Stimulated activated CD8-positive, alpha-beta memory T cell treated with anti-CD3 and anti-CD28 coated beads, Interleukin-4, amount 100 ng/mL, for 24 hours (primary cell): ENCODE measurements at places on chromosomes 6 and 20.

DNA sequence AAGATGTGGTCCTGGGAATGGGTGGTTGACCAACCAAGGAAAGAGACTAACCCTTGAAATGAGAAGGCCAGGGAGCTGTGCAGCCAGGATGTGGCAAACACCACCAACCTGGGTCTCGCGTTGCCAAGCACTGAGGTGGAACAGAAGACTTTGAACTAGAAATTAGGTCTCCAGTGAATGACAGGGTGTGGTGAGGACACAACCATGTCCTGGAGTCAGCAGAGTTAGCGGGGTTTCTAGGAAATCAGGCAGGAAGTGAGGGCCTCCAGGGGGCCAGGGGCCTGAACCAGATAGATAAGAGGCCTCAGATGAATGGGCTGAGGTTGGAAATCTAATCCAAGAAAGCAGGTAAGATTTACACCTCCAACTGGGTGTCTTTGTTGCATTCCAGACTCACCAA, 353.3 kb upstream of the ARID1B start:
- DNase-seq, result no peak

DNA sequence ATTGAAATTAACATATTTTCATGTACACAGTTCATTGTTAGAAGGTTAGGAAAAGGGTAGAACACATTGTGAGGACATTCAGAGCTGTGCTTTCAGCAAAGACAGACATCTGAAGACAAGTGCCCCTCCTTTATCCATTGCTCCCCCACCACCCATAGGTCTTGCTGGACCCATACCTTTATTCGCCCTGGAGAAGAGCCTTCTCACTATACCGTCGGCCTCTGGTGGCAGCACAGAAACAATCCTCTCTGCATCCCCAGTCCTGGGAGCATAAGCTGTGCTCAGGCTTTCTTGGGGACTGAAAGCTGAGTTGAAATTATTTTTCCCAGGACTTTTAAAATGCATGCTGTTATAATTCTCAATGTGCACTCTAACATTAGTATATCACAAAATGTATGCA, 372.3 kb downstream of the EPHA7 start:
- DNase-seq, result no peak

DNA sequence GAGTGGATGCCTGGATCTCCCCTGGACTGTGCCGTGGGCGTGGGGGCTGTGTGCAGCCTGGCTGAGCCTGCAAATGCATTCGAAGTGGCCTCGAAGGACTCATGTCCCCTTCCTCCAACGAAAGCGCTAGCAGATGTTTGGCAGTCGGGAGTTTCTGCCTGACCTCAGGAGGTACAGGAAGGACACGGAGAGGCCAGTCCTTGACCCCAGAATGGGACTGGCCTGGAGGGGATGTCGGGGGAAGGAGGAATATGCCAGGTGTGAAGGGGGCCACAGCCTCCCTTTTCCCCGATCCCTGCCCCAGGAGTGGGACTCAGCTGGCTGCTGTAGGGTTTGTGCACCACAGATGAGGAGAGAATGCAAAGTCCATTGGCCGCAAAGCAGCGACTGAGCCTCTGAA, 45.6 kb downstream of the APCDD1L start:
- no peak for DNase-seq

- DNase-seq, result no peak
These were observed 148.0 kb downstream of the TMEM200A start for GRCh38 chr6:130513770-130514169.

DNA sequence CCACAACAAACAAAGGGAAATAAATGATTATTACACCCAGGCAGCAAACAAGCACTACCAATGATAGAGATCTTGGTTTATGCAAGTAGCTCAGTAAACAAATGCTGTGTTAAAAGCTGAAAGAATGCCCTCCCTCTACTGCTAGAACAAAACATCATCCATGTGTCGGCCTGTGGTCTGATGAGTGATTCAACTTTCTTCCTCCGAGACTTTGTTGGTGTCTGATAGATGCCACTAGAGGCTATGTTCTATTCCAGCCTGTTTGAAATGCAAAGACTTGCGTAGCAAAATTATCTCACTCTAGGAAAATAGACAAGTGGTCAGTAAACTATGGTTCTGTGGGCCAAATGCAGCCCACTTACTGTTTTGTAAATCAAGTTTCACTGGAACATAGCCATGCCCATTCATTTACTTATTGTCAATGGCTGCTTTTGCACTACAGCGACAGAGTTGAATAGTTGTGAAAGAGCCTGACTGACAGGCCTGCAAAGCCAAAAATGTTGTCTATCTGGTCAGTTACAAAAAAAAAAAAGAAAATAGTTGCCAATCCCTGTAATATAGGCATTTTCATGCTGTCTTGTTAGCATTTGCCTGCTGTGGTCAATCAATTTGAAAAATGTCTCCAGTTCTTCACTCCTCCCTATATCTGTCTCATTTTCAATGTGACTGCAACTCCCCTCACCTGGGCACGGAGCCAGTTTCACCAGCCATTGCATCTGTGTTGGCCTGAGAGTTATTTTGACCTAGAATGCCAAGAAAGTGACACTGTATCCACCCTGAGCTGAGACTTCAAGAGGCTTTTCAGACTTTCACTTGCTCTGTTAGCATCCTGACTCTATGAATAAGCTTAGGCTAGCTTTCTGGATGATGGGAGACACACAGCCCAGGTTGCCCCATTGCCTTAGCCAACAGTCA, 544.6 kb upstream of the BTBD3 start:
- no peak for DNase-seq

DNA sequence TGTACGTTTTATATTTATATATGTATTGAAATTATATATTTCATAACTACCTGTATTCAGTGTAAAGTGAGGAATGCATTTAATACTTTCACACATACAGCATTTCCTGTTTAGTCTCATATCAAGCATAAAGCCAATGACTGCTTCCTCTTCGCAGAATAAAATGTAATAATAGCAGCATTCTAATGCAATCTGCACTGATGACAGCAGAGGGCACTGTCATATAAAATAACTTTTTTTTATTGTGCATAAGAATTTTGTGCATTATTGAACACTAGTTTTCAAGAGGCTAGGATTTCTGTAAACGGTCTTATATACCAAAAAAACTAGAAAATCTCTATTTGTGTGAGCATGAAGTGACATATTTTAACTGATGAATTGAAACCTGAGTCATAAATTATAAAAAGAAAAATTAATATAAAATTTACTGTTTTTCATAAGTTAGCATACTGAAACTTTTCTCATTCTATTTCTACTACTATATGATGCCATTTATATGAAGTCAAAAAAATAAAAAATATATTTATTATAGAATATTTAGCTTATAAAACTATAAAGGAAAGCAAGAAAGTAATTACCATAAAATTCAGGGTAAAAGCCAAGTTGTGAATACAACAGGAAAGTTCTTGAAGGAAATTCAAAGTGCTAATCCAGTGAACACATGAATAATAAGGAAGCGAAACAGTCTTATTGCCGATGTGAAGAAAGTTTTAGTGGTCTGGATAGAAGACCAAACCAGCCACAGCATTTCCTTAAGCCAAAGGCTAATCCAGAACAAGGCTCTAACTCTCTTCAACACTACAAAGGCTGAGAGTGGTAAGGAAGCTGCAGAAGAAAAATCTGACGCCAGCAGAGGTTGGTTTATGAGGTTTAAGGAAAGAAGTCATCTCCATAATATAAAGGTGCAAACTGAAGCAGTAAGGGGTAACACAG, 36.3 kb downstream of the RNF146 start:
- no peak for DNase-seq

GRCh38 chr6:39276379-39276995, 37.7 kb downstream of the KCNK17 start:
- no peak for DNase-seq

DNA sequence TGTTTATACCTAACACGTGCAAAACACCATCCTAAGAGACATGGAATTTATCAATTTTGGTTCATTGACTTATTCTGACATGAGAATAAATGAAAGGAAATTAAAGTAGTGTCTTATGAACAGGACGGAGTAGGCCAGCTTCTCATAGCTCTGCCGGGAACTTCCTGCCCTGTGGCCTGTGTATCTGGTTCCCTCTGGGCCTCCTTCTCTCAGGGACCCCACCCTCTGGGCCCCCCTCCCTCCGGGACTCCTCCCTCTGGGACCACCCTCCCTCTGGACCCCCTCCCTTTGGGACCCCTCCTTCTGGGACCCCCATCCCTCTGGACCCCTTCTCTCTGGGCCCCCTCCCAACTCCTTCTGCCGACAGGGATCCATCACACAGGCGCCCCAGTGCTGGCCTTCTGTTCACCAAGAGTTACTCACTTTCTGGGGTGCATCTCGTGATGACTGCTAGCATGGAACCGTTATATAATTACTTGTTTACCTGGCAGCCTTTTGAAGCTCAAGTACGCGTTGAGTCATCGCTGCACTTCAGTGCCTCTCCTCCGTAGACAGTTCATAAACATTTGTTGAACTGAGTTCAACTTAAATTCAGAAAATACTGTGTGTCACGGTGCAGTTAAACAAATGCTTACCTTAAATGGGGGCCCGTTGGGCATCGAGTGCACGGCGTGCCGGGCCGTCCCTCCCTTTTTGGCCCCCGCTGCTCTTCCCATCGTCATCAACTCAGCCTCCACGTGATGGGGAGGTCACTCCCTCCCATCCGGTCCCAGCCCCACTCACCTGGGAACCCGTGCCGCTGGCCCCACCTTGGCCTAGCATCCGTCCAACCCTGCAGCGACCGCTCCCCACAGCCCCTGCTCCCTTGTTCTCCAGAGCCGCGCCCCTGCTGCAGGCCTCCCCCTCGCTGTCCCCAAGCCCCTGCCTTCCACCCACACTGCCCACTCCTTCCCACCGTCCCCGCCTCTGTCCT, 8.1 kb downstream of the CCR6 start:
- no peak for DNase-seq

DNA sequence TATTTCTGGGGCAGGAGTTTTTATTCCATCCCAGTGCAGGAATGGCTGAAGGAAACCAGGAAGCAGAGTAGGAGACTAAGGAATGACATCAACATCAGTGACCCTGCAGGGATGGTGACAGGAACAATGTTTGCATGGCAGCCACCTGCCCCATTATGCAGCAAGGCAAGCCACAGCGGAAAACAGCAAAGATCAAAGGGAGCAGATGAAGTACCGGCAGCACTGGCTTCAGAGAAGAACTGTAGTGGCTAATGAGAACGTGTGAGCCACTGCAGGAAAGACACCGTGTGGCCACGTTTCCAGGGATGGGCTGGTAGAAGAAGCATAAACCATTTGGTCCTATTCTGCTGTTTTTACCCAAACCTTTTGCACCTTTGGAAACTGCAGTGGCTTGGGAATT, 52.9 kb upstream of the TAB2 start:
- no peak for DNase-seq

DNA sequence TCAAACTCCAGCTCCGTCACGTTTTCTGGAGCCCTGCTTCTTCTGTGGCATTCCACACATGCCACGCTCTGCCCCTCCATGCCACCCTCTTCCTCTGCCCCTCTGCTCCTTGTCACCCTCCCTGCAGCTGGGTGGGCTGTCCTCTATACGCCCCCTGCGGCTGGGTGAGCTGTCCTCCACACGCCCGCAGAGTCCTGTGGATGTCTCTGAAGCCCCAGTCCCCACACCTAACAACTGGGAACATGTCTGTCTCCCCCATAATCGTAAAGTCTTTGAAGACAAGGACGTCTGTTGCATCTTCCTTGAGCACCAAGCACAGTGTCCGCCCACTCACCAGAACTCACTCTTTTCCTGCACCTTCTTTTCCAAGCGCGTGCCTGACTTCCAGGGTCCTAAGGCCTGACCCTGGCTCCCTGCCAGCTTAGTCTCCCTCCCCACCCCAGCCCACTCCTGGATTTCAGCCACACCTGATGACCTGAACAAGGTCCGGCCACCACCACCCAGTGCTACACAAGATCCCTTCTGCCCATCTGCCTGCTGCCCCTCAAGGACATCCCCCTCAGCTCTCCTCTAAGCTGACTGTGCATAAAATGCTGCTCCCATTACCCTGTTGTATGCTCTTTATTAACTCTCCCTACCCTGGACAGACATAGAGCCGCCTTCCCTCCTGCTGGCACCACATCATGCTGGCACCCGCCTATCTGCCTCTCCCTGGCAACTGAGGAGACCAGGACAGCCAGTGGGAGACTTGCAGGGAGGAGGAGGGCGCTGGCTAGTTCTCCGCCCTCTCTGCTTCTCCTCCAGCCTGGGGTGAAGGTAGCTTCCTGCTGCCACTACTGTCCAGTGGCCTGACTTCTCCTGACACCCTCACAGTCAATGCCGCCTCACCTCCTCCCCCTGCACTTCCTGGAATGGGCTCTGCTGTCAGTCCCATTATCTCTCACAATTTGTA, 10.7 kb upstream of the PRR18 start:
- no peak for DNase-seq

GRCh38 chr20:1652960-1653359, 4.6 kb downstream of the SIRPG start:
- DNase-seq, result no peak

- no peak for DNase-seq
These were observed 174.0 kb downstream of the TASP1 start for GRCh38 chr20:13464702-13465101.

DNA sequence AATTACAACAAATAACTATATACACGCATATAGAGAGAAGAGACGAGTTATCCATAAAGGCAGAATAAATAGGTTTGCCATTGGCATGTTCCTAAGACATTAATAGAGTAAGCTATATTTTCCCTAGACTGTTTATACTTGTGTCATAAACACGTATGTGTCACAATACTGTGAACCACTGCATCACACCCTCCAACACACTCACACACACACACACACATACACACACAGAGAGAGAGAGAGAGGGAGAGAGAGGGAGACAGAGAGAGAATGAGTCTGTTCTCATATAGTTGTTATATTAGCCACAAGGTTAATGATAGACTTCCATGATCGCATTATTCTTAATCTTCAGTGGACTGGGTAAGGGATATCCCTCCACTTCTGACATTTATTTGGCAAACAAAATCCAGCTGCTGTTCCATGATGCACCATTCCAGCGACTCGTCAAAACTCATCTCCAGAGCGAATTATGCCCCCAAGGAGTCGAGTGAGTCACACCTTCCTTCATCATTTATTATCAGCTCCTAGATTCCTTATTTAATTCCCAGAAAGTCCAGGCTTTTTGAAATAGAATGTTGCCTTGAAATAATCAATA, 82.8 kb upstream of the HIVEP1 start:
- no peak for DNase-seq

GRCh38 chr20:10971096-10971495, 297.3 kb upstream of the JAG1 start:
- DNase-seq, result no peak

GRCh38 chr20:50617022-50617421, 74.3 kb downstream of the RIPOR3 start:
- no peak for DNase-seq

DNA sequence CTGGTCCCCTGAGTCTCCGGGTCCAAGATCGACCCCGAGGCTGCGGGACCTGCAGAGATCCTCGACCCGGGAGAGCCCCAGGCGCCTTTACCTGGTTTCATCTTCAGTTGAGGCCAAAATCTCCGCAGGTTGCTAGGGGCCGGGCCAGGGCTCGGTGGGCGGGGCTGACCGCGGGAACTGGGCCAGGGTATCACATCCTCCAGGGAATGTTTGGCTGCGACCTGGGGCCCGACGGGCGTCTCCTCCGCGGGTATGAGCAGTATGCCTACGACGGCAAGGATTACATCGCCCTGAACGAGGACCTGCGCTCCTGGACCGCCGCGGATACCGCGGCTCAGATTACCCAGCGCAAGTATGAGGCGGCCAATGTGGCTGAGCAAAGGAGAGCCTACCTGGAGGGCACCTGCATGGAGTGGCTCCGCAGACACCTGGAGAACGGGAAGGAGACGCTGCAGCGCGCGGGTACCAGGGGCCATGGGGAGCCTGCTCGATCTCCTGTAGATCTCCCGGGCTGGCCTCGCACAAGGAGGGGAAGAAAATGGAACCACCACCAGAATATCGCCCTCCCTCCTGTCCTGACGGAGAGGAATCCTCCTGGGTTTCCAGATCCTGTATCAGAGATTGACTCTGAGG, 53.8 kb upstream of the POLR1H start:
- no peak for DNase-seq
